Epithelial cell of proximal tubule (primary cell): ENCODE measurements at places on chromosomes 16 and 17. TPM values are rescaled to one million over a fixed set of nuclear protein-coding genes. Genes with fewer than 3 reads are reported as not detected.

GRCh38 chr17:773467-774312 lies 8.4 kb downstream of the GLOD4 start:
- no peak for DNase-seq

- DNase-seq, result no peak
Observed at GRCh38 chr16:56300891-56301850, 109.9 kb downstream of the GNAO1 start.

- no peak for DNase-seq
Observed at GRCh38 chr16:87358696-87359095, 24.9 kb downstream of the FBXO31 start.

Gene CD300A
- not detected in 2 replicates for total RNA-seq

GRCh38 chr16:80500116-80500859 lies 40.5 kb upstream of the DYNLRB2 start:
- no peak for DNase-seq

GRCh38 chr16:47503936-47504335 lies 42.8 kb downstream of the PHKB start:
- DNase-seq, result no peak

Gene FOXL1
- total RNA-seq, result 11.6 and 14.6 TPM in 2 replicates
